ENCODE measurements at places on chromosomes 12 and 14. TPM values are rescaled to one million over a fixed set of nuclear protein-coding genes. Genes with fewer than 3 reads are reported as not detected.

DNA sequence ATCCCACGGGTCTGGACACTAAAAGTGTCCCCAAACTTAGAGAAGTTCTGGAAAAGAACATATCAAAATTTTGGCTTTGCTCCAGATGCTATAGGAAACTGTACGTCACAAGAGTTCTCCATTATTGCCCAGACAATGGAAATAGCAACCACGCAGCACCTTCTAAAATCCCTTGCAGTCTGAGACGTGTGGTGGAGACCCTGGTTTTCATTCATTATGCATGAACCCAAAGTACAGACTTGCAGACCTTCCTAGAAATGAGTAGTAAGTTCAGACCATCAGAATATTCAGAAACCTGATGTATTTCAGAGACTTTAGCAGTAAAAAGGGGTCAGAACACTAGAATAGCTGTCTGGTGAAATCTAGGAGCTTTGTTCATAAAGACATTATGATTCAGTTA, 50.0 kb upstream of the BCL2L14 start:
- no peaks in the 10 kb centered on the region for H3K4me1 ChIP-seq
- H3K27ac ChIP-seq, result no peak overlapping the region
- peaks cover 6% of the 10 kb centered on the region for H3K27me3 ChIP-seq
- H3K4me3 ChIP-seq, result no peak overlapping the region
- DNase-seq, result no peak

DNA sequence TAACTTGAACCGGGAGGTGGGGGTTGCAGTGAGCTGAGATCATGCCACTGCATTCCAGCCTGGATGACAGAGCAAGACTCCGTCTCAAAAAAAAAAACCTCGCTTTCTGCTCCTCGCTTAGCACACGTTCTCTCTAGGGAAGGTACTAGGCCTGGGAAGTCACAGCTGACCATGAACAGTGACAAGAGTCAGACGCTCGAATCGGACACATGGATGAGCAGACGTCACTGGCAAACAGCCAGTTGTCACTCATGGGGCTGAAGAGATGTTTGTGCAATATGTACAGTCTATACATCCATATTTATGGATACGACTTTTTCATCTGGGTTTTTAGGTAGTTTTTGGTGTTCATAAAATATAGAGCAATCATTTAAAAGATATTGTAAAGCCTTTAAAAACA, 19.4 kb downstream of the TCHP start:
- no peak overlapping the region for H3K27ac ChIP-seq
- no peak for DNase-seq
- H3K36me3 ChIP-seq, result peaks cover 23% of the 10 kb centered on the region
- peaks cover 2% of the 10 kb centered on the region for H3K4me1 ChIP-seq
- no peaks in the 10 kb centered on the region for H3K27me3 ChIP-seq

GDF3 gene
- not detected for total RNA-seq

KITLG gene
- 64.6 TPM for total RNA-seq

GRCh38 chr12:53754633-53755264, 3.0 kb upstream of the CISTR start:
- no peaks in the 10 kb centered on the region for H3K36me3 ChIP-seq
- H3K27me3 ChIP-seq, result peaks cover 77% of the 10 kb centered on the region
- no peak overlapping the region for H3K4me3 ChIP-seq
- no peak overlapping the region for H3K27ac ChIP-seq
- DNase-seq, result peak; percentile 57

- no peaks in the 10 kb centered on the region for H3K27me3 ChIP-seq
- H3K36me3 ChIP-seq, result no peaks in the 10 kb centered on the region
- DNase-seq, result no peak
- no peaks in the 10 kb centered on the region for H3K4me1 ChIP-seq
- no peak overlapping the region for H3K4me3 ChIP-seq
Observed at GRCh38 chr12:117309276-117309925, 52.0 kb downstream of the NOS1 start.

- no peak overlapping the region for H3K4me3 ChIP-seq
- no peaks in the 10 kb centered on the region for H3K27me3 ChIP-seq
- H3K4me1 ChIP-seq, result no peaks in the 10 kb centered on the region
- H3K27ac ChIP-seq, result no peak overlapping the region
Observed at GRCh38 chr12:6667559-6668210, 4.8 kb upstream of the ING4 start.

CLEC6A gene
- total RNA-seq, result not detected

GRCh38 chr12:89247541-89247942, 104.8 kb downstream of the DUSP6 start:
- no peaks in the 10 kb centered on the region for H3K36me3 ChIP-seq
- DNase-seq, result no peak
- no peaks in the 10 kb centered on the region for H3K27me3 ChIP-seq
- no peak overlapping the region for H3K4me3 ChIP-seq

LBHD2 gene
- total RNA-seq, result not detected

GRCh38 chr14:75234173-75235115, 44.2 kb upstream of the FOS start:
- peak; percentile 74 for DNase-seq
- H3K27me3 ChIP-seq, result no peaks in the 10 kb centered on the region
- H3K4me1 ChIP-seq, result peaks cover 9% of the 10 kb centered on the region
- no peak overlapping the region for H3K4me3 ChIP-seq

- no peak overlapping the region for H3K4me3 ChIP-seq
- DNase-seq, result no peak
- H3K4me1 ChIP-seq, result no peaks in the 10 kb centered on the region
- peaks cover 2% of the 10 kb centered on the region for H3K27me3 ChIP-seq
- H3K27ac ChIP-seq, result no peak overlapping the region
Observed at GRCh38 chr12:132441871-132442863, 47.8 kb upstream of the FBRSL1 start.

DNA sequence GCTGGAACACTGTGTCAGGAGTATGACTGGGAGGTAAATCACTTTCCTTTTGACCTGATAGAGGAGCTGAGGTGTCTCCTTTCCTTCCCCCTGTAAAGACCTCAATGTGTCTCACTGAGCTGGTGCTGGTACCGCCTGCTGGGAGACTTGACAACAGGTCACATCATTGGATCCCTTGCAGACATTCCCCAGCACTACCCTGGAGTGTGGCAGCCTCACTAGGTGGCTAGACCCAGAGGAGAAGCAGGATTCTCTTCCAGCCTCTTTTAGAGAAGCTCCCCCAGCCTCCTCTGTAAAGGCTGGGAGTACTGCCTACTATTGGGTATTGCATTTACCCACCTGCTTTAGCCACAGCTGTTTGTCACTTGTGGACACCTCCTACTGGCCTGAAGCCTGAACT, 223.9 kb downstream of the ADGRD1 start:
- H3K36me3 ChIP-seq, result no peaks in the 10 kb centered on the region
- no peaks in the 10 kb centered on the region for H3K4me1 ChIP-seq
- H3K27ac ChIP-seq, result no peak overlapping the region
- H3K4me3 ChIP-seq, result no peak overlapping the region

OTX2 gene
- total RNA-seq, result not detected

DNA sequence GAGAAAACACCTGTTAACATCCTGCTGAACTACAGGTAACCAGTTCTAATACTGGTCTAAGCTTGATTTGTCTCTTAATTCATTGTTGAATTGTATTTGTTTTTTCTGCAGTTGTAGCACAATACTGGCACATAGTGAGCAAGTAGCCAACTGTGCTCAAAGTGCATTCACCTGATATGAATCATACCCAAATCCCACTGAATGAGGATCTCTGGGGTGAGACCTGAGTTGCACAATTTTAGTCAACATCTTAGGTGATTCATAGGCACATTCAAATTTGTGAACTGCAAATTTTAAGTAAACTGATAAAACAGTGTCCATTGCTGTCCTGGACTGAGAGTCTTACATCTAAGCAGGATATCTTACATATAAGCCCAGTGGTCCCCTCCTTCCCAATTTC, 12.8 kb downstream of the KCNC2 start:
- no peaks in the 10 kb centered on the region for H3K36me3 ChIP-seq
- H3K4me1 ChIP-seq, result no peaks in the 10 kb centered on the region
- H3K4me3 ChIP-seq, result no peak overlapping the region

- no peaks in the 10 kb centered on the region for H3K36me3 ChIP-seq
- no peaks in the 10 kb centered on the region for H3K4me1 ChIP-seq
- H3K27me3 ChIP-seq, result no peaks in the 10 kb centered on the region
- DNase-seq, result no peak
Observed at GRCh38 chr12:99119943-99120342, 474.9 kb downstream of the APAF1 start.

ADAM21 gene
- total RNA-seq, result 0.66 TPM

TEAD4 gene
- total RNA-seq, result 7.4 TPM

DNA sequence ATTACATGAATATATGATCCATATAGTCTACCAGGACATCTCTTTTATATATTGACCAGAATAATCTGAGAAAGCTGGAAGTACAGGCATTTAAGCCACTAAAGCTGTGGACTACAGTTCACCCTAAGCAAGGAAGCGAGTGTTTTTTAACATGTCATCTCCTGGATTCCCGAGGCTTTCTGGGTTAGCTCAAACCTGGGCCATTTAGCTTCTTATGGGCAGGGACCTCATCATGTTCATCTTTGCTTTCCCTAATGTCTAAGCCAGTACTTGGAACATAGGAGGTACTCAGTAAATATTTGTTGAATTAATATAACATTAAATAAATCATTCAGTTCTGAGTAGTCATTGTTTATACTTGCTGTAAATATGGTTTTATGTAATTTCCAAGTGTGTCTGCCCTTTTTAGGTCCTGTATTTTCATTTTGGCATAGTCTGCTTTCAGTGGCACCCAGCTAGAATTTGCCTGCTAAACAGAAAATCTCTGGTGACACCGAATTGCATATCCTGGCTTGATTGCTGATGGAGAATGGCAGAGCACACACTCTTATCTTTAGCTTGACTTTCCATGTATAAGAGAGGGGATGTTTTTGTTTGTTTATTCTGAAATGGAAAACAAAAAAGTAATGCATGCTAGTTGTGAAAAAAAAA, 344.5 kb downstream of the ZFP36L1 start:
- no peaks in the 10 kb centered on the region for H3K27me3 ChIP-seq
- DNase-seq, result no peak
- no peaks in the 10 kb centered on the region for H3K4me1 ChIP-seq
- H3K36me3 ChIP-seq, result no peaks in the 10 kb centered on the region

REP15 gene
- 0.99 TPM for total RNA-seq

GRCh38 chr12:96121271-96121711, 72.9 kb upstream of the ELK3 start:
- no peaks in the 10 kb centered on the region for H3K27me3 ChIP-seq
- no peaks in the 10 kb centered on the region for H3K4me1 ChIP-seq
- DNase-seq, result peak; percentile 20
- H3K27ac ChIP-seq, result no peak overlapping the region
- H3K4me3 ChIP-seq, result no peak overlapping the region
- H3K36me3 ChIP-seq, result no peaks in the 10 kb centered on the region

DNA sequence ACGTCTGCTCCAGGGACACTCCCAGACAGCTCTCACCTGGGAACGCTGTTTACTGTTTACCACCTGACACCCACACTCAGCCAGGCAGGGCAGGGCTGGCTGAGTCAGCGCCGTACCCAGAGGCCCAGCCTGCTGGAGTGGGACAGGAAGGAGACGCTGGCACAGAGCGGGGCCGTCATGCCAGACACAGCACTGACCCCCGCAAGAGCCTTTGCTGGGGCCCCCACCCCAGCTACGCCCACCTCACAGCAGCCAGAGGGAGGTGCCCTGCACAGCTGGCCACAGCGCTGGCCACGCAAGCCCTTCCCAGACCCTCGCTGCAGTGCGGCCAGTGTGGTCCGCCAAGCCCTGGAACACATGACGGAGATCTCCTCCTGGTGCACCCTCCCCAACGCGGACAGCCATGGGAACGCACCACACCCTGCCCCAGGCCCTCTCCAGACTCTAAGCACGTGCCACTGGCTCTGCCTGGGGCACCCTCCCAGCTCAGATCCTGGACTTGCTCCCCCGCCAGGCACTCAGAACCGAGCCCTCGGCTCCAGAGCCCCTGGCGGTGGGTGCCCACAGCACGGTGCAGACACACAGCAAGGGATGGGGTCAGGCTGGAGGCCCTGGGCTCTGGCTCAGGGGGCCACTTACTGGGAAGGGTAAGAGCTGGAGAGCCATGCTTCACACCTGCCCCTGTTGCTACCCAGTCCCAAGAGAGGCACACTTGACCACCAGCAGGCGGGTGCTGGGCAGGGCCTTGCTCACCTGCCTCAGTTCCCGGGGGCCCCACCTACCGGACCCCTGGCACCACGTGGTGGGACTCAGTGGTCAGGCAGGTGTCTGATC, 5.7 kb downstream of the AHNAK2 start:
- no peak overlapping the region for H3K4me3 ChIP-seq
- no peaks in the 10 kb centered on the region for H3K36me3 ChIP-seq
- H3K4me1 ChIP-seq, result peaks cover 46% of the 10 kb centered on the region
- H3K27ac ChIP-seq, result peak overlapping the region; percentile 92
- no peaks in the 10 kb centered on the region for H3K27me3 ChIP-seq

Measured in fibroblast of lung (primary cell).